ENCODE measurements at places on chromosomes 13 and 19. TPM values are rescaled to one million over a fixed set of nuclear protein-coding genes. Genes with fewer than 3 reads are reported as not detected.

GRCh38 chr13:102617697-102618350, 21.0 kb downstream of the TPP2 start:
- H3K36me3 ChIP-seq: peaks cover 77% of the 10 kb centered on the region
- DNase-seq: no peak
- H3K27ac ChIP-seq: no peak overlapping the region
- no peak overlapping the region for H3K4me3 ChIP-seq

DNA sequence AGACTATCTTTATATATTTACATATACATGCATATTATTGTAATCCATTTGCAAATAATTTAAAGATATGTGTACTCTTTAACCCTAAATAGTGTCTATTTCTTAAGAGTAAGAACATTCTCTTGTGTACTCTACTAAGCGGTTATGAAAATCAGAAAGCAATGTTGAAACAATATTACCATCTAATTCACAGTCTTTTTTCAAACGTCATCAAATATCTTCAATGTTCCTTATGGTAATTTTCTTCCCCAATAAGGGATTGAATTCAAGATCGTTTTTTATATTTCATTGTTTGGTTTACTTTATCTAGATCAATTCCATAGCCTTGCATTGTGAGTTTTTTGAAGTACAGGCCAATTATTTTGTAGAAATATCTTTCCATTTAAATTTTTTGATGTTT, 1647.4 kb upstream of the PRR20A start:
- H3K27me3 ChIP-seq: no peaks in the 10 kb centered on the region
- no peaks in the 10 kb centered on the region for H3K36me3 ChIP-seq
- no peak overlapping the region for H3K27ac ChIP-seq
- no peak overlapping the region for H3K4me3 ChIP-seq

DNA sequence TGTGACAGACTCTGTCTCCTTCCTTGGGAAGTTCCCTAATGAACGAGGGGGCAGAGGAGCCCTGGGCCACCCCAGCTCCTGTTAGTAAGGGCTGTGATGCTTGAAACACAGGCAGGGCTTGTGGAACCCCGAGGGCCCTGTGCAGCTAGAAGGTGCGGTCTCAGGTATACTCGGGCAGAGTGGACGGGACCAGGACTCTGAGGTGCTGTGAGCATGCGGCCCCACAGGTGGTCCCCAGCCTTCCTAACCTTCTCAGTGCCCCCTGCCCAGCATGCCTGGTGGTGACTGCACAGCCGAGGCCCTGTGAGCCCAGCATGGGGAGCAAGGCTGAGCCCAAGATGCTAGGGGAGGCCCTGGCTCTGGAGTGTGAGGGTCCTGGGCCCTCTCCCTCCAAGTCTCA, 4.0 kb upstream of the SIGLEC8 start:
- H3K36me3 ChIP-seq: no peaks in the 10 kb centered on the region
- no peak overlapping the region for H3K4me3 ChIP-seq
- H3K27ac ChIP-seq: no peak overlapping the region
- H3K4me1 ChIP-seq: no peaks in the 10 kb centered on the region
- no peak for DNase-seq

DNA sequence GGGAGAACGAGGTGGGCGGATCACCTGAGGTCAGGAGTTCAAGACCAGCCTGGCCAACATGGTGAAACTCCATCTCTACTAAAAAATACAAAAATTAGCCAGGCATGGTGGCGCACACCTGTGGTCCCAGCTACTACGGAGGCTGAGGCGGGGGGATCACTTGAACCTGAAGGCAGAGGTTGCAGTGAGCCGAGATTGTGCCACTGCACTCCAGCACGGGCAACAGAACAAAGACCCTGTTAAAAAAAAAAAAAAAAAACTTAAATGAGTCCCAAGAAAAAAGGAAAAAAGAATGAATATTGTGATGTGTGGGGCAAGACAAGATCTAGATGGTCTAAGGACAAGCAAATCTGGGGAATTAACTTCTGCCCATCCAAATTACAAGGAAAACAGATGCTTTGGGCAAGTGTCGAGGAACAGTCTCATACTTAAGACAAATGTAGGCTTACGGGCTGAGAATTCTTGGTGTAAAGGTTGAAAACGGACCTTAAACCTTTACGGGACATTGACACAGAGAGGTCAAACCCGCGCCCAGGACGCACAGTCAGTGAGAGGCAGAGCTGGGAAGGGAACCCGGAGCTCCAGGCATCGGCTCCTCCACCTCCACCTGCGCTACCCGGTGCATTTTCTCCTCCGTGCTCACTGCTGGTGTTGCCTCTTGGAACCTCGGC, 656 bp upstream of the ZNF324 start:
- H3K27me3 ChIP-seq: no peaks in the 10 kb centered on the region
- peaks cover 28% of the 10 kb centered on the region for H3K4me1 ChIP-seq
- H3K27ac ChIP-seq: peak overlapping the region; percentile 83
- DNase-seq: no peak
- peak overlapping the region; percentile 92 for H3K4me3 ChIP-seq

- peaks cover 29% of the 10 kb centered on the region for H3K4me1 ChIP-seq
- DNase-seq: no peak
- no peak overlapping the region for H3K27ac ChIP-seq
- H3K36me3 ChIP-seq: peaks cover 66% of the 10 kb centered on the region
Observed at GRCh38 chr13:38358684-38359083, 9.0 kb downstream of the UFM1 start.

GRCh38 chr19:44702551-44703176, 3.7 kb downstream of the CEACAM16 start:
- DNase-seq: no peak
- H3K27ac ChIP-seq: no peak overlapping the region
- no peaks in the 10 kb centered on the region for H3K36me3 ChIP-seq
- H3K4me3 ChIP-seq: no peak overlapping the region

DNA sequence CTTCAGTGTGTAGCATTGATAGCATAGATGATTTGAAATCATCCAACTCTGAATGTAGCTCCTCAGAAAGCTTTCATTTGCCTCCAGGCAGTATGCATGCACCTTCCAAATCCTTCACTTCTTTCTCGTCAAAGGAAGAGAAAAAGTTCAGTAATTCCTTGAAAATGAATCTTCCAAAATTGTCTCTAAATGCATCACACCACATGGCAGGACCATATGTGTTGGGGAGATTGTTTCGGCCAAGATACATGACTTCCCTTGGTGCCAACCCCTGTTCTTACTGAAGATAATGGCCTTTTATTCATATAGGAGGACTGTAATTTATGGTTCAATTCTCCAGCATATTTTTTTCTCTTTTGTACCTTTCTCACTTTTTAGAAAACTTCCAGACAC, 315.6 kb upstream of the SPRY2 start:
- DNase-seq: no peak
- H3K4me3 ChIP-seq: no peak overlapping the region
- H3K27ac ChIP-seq: no peak overlapping the region
- H3K36me3 ChIP-seq: no peaks in the 10 kb centered on the region
- H3K4me1 ChIP-seq: no peaks in the 10 kb centered on the region
- no peaks in the 10 kb centered on the region for H3K27me3 ChIP-seq

- no peak for DNase-seq
- no peak overlapping the region for H3K27ac ChIP-seq
- peaks cover 6% of the 10 kb centered on the region for H3K4me1 ChIP-seq
- H3K36me3 ChIP-seq: no peaks in the 10 kb centered on the region
- H3K27me3 ChIP-seq: peaks cover 98% of the 10 kb centered on the region
- H3K4me3 ChIP-seq: no peak overlapping the region
Observed at GRCh38 chr19:18798384-18799352, 7.6 kb upstream of the COMP start.

GRCh38 chr19:3210347-3211017, 14.0 kb upstream of the CELF5 start:
- H3K4me3 ChIP-seq: no peak overlapping the region
- no peaks in the 10 kb centered on the region for H3K4me1 ChIP-seq
- H3K27me3 ChIP-seq: no peaks in the 10 kb centered on the region

The SERPINE3 gene
- total RNA-seq: not detected

The PRTN3 gene
- total RNA-seq: not detected

The ZNF599 gene
- 4.4 TPM for total RNA-seq

The ZNF547 gene
- total RNA-seq: 3.6 TPM

The FCHO1 gene
- total RNA-seq: 0.71 TPM

The IL11 gene
- not detected for total RNA-seq

Measured in left ventricle myocardium inferior (tissue), 1 donor.